ENCODE measurements at places on chromosomes 1 and 21.

GRCh38 chr1:19376428-19377372, 64.6 kb downstream of the SLC66A1 start:
- no peak for DNase-seq

GRCh38 chr1:47772960-47773682, 224.1 kb downstream of the TRABD2B start:
- DNase-seq: no peak

GRCh38 chr1:12076425-12077005, 13.4 kb downstream of the TNFRSF8 start:
- no peak for DNase-seq

GRCh38 chr1:159088050-159088449, 11.5 kb upstream of the AIM2 start:
- peak; percentile 34 for DNase-seq

- no peak for DNase-seq
Measured at GRCh38 chr21:25341981-25342380, 265.3 kb downstream of the MRPL39 start.

- DNase-seq: no peak
Measured at GRCh38 chr1:57082711-57083439, 117.1 kb upstream of the C8B start.

GRCh38 chr1:172630868-172631267, 28.0 kb upstream of the FASLG start:
- no peak for DNase-seq

GRCh38 chr1:55138823-55139222, 76.3 kb downstream of the USP24 start:
- no peak for DNase-seq

DNA sequence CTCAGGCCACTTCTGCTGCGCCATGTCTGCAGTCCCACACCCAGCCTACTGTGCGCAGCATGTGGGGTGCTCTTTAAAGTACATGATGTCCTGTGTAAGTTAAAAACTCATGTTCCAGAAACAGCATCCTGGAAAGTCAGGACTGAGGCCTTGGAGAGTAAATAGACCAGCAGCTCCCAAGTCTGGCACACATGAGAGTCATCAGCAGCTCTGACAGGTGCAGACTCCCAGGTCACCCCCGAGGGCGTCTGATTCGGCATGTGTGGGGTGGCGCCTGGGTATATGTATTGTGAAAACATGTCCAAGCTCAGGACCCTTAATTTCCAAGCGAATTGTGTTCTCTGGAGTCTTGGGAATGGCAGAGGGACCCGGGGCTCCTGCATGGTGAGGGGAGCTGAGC, 120.1 kb upstream of the RUNX3 start:
- no peak for DNase-seq

GRCh38 chr1:68904477-68904876, 407.6 kb upstream of the DEPDC1 start:
- DNase-seq: no peak

- no peak for DNase-seq
Measured at GRCh38 chr1:161020509-161021164, at the start of gene F11R. Gene F11R, minus strand, starts transcription at chr1:161021152. Its CDS starts 79 bp downstream, at chr1:161021073.

DNA sequence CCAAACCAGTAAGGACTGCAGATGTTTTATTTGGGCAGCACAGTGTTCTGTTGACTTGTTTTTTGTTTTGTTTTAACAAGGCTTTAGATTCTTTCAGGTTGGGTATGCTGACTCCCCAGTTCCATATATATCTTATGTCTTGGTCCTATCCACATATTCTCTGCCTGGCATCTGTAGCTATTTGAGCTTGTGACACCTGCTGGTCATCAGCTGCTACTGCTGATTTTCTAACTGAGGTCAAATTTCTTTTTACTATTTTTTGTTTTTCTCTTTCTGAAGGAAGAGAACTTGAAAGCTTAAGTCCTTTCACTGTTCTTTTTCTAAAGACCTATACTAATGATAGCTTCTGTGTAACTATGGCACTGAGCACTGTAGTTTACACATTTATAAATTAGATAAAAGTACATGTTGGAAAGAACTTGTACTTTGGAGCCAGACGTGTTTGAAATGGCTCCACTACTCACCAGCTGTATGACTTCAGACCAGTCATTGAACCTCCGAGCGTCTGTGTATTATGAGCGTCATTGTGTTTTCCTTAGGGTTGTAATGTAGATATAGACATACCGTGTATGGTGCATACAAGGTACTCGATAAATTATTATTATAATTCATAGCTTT, 109.4 kb downstream of the NRDC start:
- DNase-seq: no peak

DNA sequence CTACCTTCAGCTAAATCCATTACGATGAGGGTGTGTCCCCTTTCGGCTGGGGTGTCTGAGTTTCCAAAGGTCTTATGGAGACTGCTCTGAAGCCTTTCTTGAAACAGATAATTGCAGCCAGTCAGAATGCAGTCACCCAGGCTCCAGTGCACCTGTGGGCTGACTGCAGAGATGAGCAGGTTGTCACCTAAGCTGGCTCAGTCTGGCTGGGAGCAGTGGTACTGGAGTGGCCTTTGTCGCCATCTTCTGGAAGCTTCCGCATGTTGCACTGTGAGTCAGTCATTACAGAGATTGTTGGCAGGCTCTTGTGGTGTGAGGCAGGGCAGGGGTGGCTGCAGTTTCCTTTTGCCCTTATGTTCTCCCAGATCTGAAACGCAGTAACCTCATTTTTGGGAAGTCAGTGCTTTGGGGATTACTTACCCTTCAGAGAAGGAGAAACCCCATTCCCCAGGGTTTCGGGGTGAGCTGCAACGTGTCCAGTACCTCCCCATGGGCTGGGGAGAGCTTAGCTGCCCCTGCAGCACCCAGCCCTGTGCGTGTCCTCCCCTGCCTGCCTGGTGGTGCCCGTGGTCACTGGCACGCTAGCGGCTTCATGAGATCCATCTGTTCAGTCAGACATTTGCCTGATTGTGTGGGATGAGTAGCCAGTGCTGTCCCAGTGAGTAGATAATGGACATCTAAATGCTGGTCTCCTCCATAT, 48.0 kb downstream of the SMYD2 start:
- DNase-seq: peak; percentile 60

GRCh38 chr1:43542527-43543458, 12.1 kb downstream of the PTPRF start:
- no peak for DNase-seq

Data from T1000 (cell line).